Immature natural killer cell (primary cell): ENCODE measurements at places on chromosomes 1 and 21. TPM values are rescaled to one million over a fixed set of nuclear protein-coding genes. Genes with fewer than 3 reads are reported as not detected.

Gene VANGL2
- not detected for polyA plus RNA-seq

Gene VSIG8
- polyA plus RNA-seq = not detected

- DNase-seq = no peak
Measured at GRCh38 chr1:201508809-201509208, 1.9 kb upstream of the CSRP1 start.

Gene FALEC
- not detected for polyA plus RNA-seq

GRCh38 chr1:1328254-1328653, 2.8 kb upstream of the TAS1R3 start:
- no peak for DNase-seq

DNA sequence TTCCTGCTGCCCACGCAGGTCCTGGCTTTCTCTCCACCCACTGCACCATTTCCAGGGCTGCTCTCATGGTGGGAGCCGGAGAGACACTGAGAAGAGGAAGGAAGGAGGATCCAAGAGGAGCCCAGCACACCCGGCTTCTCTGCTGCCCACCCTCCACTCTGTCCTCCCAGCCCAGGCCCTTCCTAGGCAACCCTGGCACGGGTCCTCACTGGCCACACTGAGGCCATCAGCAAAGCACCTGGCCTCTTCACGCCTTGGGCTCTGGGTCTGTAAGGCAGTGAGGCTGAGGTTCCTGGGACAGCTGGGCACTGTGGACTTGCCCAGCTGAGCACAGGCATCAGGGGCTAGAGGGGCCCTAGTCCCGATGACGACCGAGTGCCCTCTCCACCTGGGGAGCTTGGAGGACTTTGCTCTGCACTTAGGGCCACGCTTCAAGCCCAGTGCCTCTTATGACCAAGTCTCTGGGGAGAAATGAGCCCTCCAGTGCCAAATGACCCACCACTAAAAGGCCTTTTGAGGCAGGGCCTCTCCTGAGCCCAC, 43.1 kb downstream of the PDE9A start:
- DNase-seq = no peak

Gene SMPDL3B
- 0.71 TPM for polyA plus RNA-seq

Gene ECM1
- polyA plus RNA-seq = not detected

GRCh38 chr1:221795380-221795779, 53.5 kb upstream of the DUSP10 start:
- no peak for DNase-seq

DNA sequence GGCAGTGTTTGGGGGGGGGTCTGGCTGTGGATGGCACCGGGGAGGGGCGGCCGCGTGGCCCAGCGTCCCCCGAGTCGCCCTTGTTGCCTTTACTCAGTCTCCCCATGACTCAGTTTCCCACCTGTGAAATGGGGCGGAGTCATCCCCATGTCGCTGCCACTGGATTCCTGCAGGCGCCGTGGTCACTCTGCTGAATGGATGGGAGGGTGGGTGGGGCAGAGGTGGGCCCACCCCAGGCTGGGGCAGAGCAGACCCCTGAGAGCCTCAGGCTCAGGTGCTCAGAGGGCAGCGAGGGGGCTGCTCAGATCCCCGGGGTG, 2.0 kb downstream of the COL6A1 start:
- no peak for DNase-seq

DNA sequence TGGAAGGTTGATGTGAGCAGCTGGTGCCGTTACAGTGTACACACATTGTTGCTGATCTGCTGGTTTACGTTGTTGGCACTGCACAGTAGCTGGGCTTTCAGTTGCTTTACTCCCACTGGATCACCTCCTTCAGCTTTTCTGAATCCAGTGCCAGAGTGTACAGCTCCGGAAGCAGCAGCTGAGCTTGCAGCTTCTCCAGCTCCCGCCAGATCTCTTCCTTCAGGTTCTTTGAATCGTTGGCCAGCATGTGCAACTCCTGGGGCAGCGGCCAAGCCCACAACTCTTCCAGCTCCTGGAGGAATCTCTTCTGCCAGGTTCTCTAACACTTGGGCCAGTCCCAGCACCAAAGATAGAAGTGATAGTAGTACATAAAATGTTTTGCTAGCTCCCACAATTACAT, 149.7 kb upstream of the RRP15 start:
- no peak for DNase-seq

- no peak for DNase-seq
Measured at GRCh38 chr1:57796616-57797015, 372.8 kb upstream of the DAB1 start.

- DNase-seq = no peak
Measured at GRCh38 chr1:183841950-183842794, 37.3 kb downstream of the RGL1 start.

DNA sequence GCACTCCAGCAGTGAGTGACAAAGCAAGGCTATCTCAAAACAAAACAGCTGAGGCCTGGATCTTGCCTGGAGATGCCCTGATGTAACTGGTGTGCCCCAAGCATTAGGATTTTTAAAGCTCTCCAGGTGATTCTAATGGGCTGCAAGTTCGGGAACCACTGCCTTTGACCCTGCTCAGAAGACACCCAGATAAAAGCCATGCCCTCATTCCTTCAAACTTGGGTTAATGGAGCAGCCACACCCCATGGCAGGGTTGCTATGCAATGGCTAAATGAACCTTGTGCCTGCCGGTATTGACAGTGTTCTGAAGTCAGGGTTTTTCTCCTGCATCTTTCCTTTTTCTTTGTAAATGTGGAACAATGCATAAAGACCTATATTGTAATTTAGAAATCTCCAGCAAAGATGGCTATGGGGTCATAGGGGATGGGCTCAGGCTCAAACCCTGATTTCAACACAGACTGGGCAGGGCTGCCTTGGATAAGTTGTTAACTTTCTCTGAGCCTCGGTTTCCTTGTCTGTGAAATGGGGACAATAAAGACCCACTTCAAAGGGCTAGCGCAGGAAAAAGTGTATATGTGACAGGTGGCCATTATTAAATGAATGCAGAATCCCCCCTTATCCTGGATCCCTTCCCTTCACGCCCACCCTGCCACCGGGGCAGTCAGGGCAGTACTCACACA, 453 bp downstream of the TFF3 start:
- no peak for DNase-seq

GRCh38 chr1:169473347-169473746, 12.4 kb downstream of the SLC19A2 start:
- DNase-seq = no peak

Gene TNNI3K
- not detected for polyA plus RNA-seq

DNA sequence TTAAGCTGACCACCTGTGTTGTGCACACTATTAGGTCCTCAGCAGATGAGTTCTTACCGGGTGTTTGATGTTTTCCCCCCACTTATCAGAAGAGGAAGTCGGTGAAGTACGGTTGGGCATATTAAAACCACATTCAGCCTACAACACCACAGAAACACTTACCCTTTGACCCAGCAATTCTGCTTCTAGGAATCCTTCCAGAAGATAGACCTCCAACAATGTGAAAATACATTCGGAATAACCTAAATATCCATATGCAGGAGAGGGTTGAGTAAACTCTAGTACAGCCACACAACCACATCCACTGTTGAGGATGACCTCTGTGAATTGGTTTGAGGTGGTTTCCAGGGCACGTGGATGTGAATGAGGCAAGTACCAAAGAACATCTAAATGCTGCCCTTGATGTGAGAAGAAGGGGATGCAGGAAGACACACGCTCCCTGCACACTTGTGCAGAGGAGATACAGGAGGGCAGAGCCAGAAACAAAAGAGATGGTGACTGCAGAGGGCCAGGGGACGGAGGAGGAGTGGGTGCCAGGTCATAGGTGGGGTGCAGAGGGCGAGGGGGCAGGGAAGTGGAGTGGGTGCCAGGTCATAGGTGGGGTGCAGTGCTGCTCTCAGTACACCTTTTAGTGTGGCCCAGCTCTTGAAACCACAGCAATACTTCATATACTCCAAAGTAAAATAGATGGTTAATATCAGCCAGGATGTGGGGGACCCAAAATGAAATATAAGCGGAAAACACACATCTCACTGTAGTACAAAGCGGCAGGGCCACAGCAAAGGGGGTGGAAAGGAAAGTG, 12.8 kb downstream of the ADARB1 start:
- DNase-seq = peak; percentile 34

GRCh38 chr1:224696891-224697765, 81.0 kb downstream of the CNIH3 start:
- DNase-seq = no peak

DNA sequence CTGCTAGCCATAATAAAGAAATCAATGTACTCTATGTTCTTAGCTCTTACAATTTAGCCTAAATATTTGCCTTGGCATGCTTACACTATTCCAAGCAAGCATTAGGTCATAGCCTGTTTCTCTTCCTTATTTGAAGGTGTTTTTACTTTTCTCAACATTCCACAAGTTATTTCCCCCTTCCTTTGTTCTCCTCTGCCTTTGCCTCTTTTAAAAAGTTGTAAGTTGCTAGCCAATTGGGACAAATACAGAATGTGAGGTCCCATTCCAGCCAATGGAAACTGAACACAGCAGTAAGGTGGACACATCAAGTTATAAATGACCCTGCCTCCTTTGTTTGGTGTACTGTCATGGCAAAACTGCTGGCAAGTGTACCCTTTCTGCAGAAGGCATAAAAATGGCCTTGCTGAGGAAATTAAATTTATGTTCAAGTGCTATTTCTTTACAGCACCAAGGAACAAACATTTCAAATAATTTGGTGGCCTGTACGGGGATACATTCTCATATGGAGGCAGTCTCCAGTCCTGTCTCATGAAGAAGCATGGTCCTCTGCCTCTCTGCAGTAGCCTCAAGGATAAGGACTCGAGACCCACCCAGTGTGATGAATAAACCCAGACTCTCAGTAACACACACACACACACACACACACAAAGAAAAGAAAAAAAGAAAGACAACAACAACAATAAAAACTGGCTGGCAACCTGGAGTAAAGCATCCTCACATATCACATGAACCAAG, 28.8 kb upstream of the FMO1 start:
- no peak for DNase-seq

GRCh38 chr21:37849506-37850102, 66.7 kb downstream of the KCNJ6 start:
- no peak for DNase-seq

Gene LCE1A
- polyA plus RNA-seq = not detected
